Stimulated activated CD8-positive, alpha-beta memory T cell treated with anti-CD3 and anti-CD28 coated beads, Interleukin-4, amount 100 ng/mL, for 24 hours (primary cell): ENCODE measurements at places on chromosomes 1 and 21.

DNA sequence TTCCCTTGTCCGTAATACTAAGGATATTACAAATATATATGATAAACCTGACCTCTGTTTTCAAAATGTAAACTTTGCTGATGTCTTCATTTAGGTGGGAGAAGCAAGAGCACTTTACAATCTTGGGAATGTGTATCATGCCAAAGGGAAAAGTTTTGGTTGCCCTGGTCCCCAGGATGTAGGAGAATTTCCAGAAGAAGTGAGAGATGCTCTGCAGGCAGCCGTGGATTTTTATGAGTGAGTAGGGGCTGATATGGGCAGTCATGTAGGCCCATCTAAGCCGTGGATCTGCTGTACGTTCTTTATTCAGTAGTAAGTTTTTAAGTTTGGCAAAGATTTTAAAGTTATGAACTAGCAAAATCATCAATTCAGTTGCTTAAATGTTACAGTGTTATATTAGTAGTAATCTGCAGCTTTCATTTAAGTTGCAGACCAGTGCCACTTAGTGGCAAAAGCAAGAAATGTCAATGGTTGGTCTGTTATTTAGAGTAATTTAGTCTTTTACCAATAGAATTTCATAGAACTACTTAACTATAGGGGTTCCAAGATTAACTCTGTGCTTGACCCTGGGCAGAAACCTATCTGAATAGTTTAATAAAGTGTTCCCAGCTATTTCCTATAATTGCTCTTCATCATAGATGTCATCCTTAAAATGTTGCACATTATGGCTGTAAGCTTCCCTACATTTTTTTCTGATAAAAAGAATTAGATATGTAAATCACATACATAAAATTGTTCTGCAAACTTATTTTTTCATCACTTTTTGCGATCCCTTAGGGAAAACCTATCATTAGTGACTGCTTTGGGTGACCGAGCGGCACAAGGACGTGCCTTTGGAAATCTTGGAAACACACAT lies 21.3 kb downstream of the GPSM2 start:
- DNase-seq = no peak

DNA sequence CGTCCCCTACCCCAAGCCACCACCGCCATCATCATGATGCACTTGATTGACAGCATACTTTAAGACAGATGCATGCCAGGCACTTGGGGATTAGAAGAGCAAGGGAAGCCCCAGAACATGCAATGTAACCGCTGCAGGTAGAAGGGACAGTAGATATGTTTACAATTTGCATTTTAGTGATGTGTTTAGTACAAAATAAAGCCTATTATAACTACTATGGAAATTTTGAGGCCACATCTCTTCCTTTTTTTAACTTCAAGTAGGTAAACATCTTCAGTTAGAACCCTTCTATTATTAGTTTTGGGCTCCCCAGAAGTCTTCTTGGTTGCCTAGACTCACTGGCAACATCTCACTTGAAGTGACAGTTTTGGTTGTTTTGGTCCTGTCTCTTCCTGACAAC lies 25.3 kb downstream of the CR1L start:
- DNase-seq = no peak

DNA sequence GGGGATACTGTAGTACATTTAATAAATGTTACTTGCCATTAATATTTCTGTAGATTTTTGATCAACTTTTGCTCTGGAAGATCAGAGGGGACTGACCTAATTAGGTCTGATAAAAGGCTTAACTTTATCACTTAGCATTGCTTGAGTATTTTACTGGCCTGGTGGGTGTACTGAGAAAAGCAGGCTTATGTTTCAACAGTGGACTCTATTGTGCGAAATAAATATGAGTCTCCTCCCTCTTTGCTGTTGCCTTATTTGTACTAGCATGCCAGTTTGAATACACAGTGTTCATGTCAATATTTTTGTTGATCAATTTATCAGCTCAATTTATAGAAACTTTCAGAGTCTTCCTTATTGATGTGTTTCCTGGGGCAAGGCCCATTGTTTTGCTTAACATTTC lies 49.1 kb downstream of the EBNA1BP2 start:
- DNase-seq = no peak

- DNase-seq = no peak
Measured at GRCh38 chr1:203807196-203807595, 11.8 kb downstream of the ZBED6 start.

GRCh38 chr1:94797291-94797690 lies 22.9 kb upstream of the SLC44A3 start:
- no peak for DNase-seq

DNA sequence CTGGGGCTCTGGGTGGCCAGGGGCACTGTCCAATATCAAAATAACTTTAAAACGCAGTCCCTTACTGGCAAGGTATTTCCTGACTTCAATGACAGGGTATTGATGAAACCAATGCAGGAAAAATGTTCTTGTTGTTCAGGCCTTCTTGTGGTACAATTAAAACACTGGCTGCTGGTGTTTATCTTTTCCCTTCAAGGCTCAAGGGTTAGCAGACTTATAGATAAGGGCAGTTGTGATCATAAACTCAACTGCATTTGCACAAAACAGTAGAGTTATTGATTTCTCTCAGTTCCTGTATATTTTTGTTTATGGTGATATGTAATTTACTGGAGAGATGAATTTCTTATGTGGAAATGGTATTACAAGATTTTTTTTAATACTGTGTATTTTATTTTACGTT lies 2.7 kb upstream of the CD84 start:
- DNase-seq = no peak

GRCh38 chr1:70892930-70893329 lies 154.7 kb downstream of the PTGER3 start:
- DNase-seq = no peak

- DNase-seq = no peak
Measured at GRCh38 chr1:51693419-51694155, 76.7 kb downstream of the OSBPL9 start.
